Heart right ventricle (tissue), 16 donors: ENCODE measurements at places on chromosomes 7 and 10. TPM values are rescaled to one million over a fixed set of nuclear protein-coding genes. Genes with fewer than 3 reads are reported as not detected.

Gene PAOX
- total RNA-seq, result 4.4 TPM

Gene PTN
- 6.6 TPM for total RNA-seq

Gene ADAMTS14
- total RNA-seq, result 1.4 TPM

Gene SRRM3
- 2.3 TPM for total RNA-seq

Gene DNAH11
- total RNA-seq, result 0.19 TPM

Gene FAM25A
- total RNA-seq, result not detected

Gene PPP1R3C
- total RNA-seq, result 149 TPM

Gene PNLIPRP3
- total RNA-seq, result not detected

Gene TUBAL3
- 0.37 TPM for total RNA-seq

Gene INA
- total RNA-seq, result not detected

Gene FKBP6
- total RNA-seq, result not detected

Gene NOLC1
- total RNA-seq, result 29.0 TPM

Gene WIPF3
- total RNA-seq, result 5.0 TPM

Gene MSMB
- not detected for total RNA-seq

Gene CPEB3
- 13.9 TPM for total RNA-seq

Gene AKR1C1
- total RNA-seq, result 32.9 TPM

Gene TMEM225B
- not detected for total RNA-seq

Gene ADO
- total RNA-seq, result 18.3 TPM

Gene ZNF438
- total RNA-seq, result 14.5 TPM

Gene GPR22
- total RNA-seq, result 55.8 TPM

Gene C10orf105
- 0.16 TPM for total RNA-seq

Gene TDRD1
- 2.1 TPM for total RNA-seq

Gene ITGA8
- 1.4 TPM for total RNA-seq

Gene NUTM2D
- 5.9 TPM for total RNA-seq

Gene NPTX2
- total RNA-seq, result 0.66 TPM

Gene NAT16
- not detected for total RNA-seq

Gene ADCY1
- total RNA-seq, result 3.6 TPM

Gene TBATA
- not detected for total RNA-seq

Gene DKK1
- total RNA-seq, result 0.26 TPM

Gene MAGI2
- total RNA-seq, result 4.3 TPM

Gene UBTD1
- total RNA-seq, result 17.3 TPM
